ENCODE measurements at places on chromosomes 7 and 10.
A peak's percentile ranks its signal among the peaks of the same experiment; 100 is the strongest.

DNA sequence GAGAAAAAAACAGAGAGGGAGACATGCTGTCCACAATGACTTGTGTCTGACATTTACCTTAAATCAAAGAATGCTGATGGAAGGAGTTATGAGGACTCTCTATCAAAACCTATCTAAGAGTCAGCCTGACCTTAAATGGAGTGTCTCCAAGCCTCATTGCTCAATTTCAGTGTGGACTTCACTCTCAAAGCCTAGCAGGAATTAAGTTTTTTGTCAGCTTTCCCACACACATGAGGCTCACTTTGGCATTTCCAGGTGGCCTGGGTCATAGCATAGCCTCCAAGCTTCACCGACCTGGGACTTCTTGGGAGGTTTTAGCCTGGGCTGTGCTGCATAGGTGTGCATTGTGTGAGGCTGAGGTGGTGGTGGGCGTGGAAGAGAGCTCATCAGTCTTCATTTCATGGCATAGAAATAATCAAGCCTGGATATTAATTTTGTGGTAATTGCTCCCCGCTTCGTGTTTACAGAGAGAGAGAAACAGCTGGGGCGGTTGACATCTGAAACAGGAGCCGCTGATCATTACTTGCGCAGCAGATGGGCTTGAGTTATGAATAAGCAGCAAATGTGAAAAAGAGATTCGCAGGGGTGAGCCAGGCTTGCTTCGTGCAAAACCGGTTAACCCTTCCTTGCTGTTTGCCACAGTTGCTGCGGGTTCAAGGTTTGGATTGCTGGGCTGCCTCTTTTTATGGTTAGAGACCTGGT is 647.8 kb downstream of the INHBA start:
- no peak for DNase-seq

DNA sequence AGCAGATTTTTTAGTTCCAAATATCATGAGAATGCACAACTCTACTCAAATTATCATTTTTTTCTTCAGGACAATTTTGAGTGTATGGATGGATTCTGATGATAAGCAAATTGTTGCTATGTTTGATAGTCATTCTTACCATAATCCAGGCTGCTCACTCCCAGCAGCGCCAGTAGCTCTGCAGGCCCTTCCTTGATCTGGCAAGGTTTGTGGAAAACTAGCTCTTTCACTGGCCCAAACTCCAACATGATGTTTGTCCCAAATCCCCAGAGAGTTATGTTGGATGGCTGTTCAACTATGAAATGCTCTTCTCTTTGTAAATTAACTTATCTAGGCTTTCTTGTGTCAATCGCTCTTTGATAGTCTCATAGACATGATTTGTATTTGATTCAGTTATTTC is 933.7 kb downstream of the DNAJB9 start:
- no peak for DNase-seq

DNA sequence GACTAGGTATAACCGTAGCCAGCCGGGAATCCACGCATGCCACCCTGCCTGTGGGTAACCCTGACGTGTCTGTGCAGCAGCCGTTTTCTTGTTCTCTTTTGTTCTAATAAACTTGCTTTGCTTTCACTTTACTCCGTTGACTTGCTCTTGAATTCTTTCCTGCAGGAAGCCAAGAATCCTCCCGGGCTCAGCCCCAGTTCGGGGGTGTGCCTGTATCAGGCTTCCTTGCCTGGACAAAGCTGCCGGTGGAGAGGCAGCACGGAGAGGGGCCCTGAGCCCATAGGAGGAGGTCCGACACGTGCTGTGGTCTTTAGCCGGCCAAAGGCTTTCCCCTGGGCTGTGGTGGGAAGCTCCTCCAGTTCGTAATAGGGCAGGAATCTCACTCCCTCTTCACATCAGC is 256.5 kb upstream of the PPP2R2D start:
- DNase-seq = no peak

GRCh38 chr7:76310102-76310957 is 7.9 kb downstream of the HSPB1 start:
- DNase-seq = no peak

- no peak for DNase-seq
Measured at GRCh38 chr7:26437003-26437532, 145.4 kb downstream of the SNX10 start.

- peak; percentile 40 for DNase-seq
Measured at GRCh38 chr10:60606343-60607080, 171.8 kb upstream of the CDK1 start.

DNA sequence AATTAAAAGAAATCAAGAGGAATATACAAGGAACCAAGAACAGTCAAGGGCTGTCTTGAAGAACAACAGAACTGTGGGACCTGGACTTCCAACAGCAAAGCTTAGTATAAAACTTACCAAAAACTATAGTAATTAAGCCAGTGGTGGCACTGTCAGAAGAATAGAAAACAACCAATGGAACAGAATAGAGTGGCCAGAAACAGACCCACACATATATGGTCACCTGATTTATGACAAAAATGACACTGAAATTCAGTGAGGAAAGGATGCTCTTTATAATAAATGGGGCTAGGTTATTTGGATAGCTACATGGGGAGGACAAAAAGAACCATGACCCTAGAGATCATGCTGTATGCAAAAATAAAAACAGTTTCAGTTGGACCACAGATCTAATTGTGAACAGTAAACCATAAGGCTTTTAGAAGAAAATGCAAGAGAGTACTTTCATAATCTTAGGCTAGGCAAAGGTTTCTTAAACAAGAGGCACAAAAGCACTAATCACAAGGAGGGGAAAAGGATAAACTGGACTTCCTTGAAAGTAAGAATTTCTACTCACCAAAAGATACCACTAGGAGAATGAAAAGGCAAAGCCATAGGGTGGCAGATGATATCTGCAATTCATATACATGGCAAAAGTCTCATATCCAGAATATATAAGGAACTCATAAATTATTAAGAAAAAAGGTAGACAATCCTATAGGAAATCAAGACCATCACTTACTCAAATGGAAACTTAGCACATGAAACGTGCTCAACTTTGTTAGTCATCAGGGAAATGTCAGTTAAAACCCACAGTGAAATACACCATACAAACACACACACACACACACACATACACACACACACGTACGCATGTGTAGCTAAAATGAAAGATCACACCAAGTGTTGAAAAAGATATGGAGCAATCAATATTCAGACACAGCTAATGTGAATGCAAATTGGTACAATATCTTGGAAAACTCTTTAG is 20.8 kb downstream of the HYCC1 start:
- DNase-seq = no peak

DNA sequence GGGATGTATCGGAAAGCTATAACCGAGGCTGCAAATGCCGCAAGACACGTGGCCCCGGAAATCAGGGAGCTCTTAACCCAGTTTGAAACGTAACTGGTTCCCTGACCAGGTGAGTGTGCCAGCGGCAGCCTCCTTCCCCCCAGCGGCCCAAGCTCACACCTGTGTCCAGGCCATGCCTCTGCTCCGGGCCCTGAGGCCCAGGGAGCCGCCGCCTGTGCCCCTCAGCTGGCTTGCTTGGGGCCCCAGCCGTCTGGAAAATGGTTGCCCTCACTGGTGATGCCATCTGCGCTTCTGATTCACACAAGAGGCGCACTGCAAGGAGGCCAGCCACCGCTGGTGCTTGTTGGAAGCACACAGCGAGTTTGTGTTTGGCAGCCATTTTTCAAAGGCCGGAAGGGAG is 9.2 kb downstream of the PWWP2B start:
- DNase-seq = no peak

DNA sequence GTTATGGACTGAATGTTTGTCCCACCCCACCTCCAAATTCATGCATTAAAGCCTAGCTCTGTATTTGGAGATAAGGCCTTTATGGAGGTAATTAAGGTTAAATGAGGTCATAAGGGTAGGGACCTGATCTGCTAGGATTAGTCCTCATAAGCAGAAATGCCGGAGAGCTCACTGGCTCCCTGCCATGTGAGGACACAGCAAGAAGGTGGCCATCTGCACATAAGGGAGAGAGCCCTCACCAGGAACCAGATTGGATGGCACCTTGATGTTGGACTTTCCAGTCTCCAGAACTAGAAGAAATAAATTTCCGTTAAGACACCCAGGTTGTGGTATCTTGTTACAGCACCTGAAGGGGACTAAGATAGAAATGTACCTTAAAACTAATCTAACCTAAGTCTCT is 816.1 kb upstream of the C7orf33 start:
- DNase-seq = no peak

- DNase-seq = no peak
Measured at GRCh38 chr7:30996256-30996655, 32.5 kb downstream of the GHRHR start.

- DNase-seq = no peak
Measured at GRCh38 chr10:1299041-1299726, 243.0 kb downstream of the WDR37 start.
